ENCODE measurements at places on chromosomes 2 and 18. TPM values are rescaled to one million over a fixed set of nuclear protein-coding genes. Genes with fewer than 3 reads are reported as not detected.

GRCh38 chr2:239162141-239162821 lies 238.5 kb downstream of the HDAC4 start:
- no peak for DNase-seq

The SNX17 gene
- 110 TPM for total RNA-seq

The CNOT9 gene
- 86.8 TPM for total RNA-seq

The LRRTM4 gene
- total RNA-seq, result not detected

GRCh38 chr2:230254152-230254881 lies 28.8 kb downstream of the SP140 start:
- DNase-seq, result no peak

The MBP gene
- 47.4 TPM for total RNA-seq

GRCh38 chr2:168424112-168424951 lies 31.7 kb upstream of the CERS6 start:
- no peak for DNase-seq

DNA sequence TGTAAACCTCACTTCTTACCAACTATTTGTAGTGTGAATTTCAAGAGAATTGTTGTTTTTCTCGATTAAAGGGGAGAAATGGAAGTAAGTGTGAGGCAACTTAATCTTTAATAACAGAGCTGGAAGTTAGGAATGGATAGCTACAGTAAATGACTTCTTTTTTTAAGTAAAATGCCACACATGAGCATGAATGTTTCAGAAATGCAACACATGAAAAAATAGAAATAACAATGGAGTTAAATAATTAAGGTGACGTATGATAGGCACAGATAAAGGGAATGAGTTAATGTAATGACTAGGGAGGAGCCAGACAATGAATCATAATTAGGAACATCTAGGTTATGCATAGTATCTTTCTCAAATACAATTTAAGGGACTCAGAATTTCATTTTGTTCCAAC lies 3.4 kb downstream of the REL start:
- no peak for DNase-seq

DNA sequence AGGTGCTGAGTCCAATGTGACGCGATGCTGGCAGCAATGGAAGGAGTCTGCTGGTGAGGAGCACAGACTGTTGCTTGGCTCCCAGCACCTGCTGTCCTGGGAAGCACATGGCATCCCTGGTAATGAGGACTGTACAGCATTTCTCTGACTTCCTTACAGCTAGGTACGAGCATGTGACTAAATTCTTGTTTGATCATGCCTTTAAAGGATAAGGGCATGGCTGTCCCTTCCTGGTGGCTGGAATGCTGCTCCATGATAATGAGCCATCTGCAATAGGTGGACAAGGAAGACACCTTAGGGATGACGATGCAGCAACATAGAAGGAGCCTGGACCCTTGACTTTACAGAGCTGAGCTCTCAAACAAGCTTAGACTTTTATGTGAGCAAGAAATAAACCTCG lies 278.0 kb upstream of the SPRED2 start:
- DNase-seq, result no peak

DNA sequence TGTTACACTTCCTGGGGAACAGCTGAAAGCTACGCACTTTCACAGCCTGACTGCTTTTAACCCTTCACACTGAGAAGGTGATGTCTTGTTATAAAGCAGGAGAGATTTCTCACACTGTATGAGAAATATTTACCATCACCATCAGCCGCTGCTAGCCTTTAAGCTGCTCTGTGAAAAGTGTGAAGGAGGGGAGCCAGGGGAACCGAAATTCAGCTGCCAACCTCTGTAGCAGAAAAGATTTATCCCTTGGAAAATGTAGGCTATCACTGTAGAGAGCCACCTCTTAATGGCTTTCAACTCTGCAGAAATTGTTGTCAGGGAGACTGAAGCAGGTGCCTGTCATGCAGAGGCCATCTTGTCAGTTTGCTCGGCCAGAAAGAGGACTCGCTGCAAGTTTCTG lies 145.3 kb downstream of the SP3 start:
- no peak for DNase-seq

DNA sequence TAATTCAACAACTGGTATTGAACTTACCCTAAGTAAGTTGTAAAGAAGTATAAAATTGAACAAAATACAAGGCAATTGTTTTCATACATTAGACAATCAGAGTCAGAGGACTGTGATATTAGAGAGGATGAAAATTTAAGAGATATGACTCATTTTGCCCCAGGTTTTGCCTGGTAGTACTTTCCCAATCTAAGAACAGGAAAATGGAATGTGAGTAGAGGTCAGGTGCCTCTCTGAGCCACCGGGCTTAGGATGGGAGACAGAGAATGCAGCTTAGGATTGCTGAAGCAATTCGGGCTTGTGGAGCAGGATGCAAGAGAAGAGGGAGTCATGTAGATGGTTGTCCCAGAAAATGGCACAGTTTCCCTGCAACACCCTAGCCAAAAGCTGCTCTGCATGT lies 219.7 kb upstream of the CHST9 start:
- peak; percentile 60 for DNase-seq

GRCh38 chr2:195051401-195051800 lies 605.6 kb upstream of the SLC39A10 start:
- DNase-seq, result peak; percentile 7

DNA sequence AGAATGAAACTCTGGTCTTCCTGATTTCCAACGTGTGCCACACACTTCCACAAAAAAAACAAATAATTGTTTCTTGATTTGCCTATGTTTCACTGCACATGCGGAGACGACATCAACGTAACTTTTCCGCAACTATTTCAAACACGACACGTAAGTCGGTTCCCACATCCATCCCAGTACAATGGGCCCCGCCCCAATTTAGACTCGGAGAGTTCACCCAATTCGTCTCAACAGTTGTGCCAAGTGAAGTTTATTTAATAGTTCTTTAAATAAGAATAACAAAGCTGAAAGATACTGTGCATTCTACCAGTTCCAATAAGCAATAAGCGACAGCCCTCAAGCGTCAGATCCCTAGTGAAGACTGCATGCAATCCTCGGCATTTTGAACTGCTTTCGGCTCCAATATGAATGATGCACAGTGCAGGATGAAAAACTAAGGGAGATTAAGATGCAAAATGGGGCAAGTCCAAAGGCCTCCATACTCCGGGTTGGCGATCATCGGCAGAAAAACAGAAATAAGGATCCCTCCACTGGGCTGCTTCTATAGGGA lies 664 bp downstream of the CCT4 start:
- DNase-seq, result peak; percentile 40

DNA sequence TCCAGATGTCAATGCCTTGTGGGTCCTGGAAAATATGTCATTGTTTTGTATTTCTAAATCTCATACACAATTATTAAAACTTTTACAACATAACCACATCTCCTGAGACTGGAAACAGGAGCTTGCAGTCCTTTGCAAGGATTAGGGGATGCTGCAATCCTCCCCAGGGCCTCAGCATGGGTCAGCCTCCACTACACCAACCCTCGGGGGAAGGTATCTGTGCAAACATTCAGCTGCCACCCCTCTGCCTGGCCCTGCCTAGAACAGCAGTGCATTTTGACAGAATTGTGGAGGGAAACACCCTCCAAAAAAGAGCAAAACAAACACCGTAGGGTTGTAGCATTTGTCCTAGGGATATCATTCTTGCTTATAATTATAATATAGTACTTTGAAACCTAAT lies 4.2 kb upstream of the UPP2 start:
- DNase-seq, result no peak

- no peak for DNase-seq
Measured at GRCh38 chr2:235579128-235579527, 85.3 kb downstream of the AGAP1 start.

DNA sequence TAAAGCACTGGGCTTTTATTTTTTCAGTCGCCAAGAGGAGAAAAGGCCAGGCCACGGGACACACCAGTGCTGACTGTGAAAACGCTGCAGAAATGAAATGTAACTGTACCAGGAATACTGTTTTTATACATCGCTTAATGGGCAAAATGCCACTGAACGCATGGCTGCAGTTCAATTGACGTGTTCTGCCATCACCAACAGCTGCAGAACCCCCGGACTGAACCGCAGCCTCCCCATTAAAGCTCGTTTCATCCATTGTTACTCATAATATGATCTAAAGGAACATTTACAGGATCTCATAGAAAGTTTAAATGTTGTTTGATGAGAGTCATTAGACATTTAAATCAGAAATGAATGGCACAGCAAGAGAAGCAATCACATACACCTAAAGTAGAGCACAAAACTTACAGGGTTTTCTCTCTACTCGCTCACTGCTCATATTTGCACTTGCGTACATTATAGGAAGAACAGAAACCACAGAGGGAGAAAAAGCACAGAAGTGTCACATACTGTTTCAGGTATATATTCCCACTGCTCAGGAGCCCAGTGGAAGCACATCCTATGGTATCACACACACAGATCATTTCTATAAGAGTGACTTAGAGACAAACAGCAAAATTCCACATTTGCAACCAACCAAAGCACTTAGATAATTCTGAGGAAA lies 35.3 kb downstream of the TCF4 start:
- no peak for DNase-seq

- DNase-seq, result no peak
Measured at GRCh38 chr2:71043531-71044407, 24.7 kb upstream of the NAGK start.

GRCh38 chr18:74597034-74597661 lies 522 bp upstream of the ZNF407 start:
- DNase-seq, result no peak
